ENCODE measurements at places on chromosomes 3 and 15. TPM values are rescaled to one million over a fixed set of nuclear protein-coding genes. Genes with fewer than 3 reads are reported as not detected.

The NEK10 gene
- 8.2 TPM for total RNA-seq

The ROBO2 gene
- total RNA-seq = 47.7 TPM

The CCR2 gene
- total RNA-seq = 0.16 TPM

The GOLGA6A gene
- 0.26 TPM for total RNA-seq

The DPPA2 gene
- total RNA-seq = not detected

The C3orf70 gene
- total RNA-seq = 0.61 TPM

The MAP4 gene
- 166 TPM for total RNA-seq

The TAGLN3 gene
- total RNA-seq = 229 TPM

The ABTB1 gene
- 1.4 TPM for total RNA-seq

The ARRDC4 gene
- 30.0 TPM for total RNA-seq

The TADA3 gene
- total RNA-seq = 25.1 TPM

The SEMA3G gene
- total RNA-seq = 0.19 TPM

The CIB2 gene
- total RNA-seq = 22.9 TPM

The TRIM59 gene
- total RNA-seq = 12.1 TPM

The RBPMS2 gene
- total RNA-seq = 1.3 TPM

The HRG gene
- 0.57 TPM for total RNA-seq

The FAM81A gene
- 3.4 TPM for total RNA-seq

The CMTM7 gene
- 7.0 TPM for total RNA-seq

The TM4SF18 gene
- not detected for total RNA-seq

The TICRR gene
- total RNA-seq = 16.0 TPM

Measured in motor neuron (in vitro differentiated cells).